ENCODE measurements at places on chromosomes 2 and 18.

GRCh38 chr2:81445176-81445575 lies 1140.6 kb upstream of the LRRTM1 start:
- DNase-seq: no peak

DNA sequence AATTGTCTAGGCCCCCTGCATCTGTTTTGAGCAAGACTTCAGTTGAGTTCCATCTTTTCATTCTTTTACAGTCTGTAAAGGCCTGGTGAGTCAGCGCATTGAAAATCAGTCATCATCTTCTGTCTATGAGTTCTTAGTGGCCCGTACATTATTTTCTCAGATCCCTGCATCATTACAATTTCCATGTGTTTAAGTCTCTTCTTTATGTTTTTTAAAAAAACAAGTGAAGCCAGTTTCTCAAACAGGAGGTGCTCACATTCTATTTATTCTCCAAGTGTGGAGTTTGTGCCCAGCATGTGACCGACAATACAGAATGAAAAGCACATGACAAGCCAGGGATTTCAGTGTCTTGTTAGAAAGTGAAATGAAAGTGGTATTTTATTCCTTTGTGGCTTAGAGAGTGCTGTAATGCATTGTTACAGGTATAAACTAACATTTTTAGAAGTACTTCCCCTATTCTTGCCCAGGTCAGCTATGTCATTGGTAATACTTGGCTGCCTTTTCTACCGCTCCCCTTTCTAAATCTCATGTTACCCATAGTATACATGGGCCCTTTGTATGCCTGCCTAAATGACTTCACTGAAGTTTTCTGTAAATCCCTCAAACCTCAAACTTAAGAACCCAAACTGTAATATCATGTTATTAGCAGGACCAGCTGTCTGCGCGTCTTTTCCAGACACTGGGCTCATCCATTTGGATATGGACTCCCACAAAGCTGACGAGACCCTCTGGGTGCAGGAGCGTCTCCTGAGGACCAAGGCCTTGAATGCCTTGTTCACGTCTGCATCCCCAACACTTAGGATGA lies 67.6 kb downstream of the FEZ2 start:
- DNase-seq: no peak

- DNase-seq: no peak
Measured at GRCh38 chr2:230706966-230707365, 5.7 kb upstream of the CAB39 start.

DNA sequence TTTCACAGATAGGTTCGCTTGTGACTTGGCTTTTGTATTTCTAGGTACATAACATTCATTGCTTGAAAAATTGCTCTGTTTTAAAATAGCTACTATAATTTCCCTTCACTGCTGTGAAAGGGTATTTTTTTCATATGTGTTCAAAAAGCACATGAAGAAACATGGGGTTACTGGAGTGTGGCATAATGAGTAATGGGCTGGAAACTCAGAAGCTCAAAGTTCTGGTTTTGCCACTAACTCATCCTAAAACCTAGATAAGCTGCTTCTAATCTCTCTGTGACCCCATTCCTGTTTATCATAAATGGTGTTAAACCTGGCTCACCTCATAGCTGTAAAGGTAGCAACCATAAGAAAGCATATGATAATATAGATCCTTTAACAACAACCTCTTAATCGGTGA lies 319.3 kb downstream of the PTPRM start:
- DNase-seq: no peak

GRCh38 chr2:10135296-10136089 lies 13.0 kb downstream of the RRM2 start:
- no peak for DNase-seq

DNA sequence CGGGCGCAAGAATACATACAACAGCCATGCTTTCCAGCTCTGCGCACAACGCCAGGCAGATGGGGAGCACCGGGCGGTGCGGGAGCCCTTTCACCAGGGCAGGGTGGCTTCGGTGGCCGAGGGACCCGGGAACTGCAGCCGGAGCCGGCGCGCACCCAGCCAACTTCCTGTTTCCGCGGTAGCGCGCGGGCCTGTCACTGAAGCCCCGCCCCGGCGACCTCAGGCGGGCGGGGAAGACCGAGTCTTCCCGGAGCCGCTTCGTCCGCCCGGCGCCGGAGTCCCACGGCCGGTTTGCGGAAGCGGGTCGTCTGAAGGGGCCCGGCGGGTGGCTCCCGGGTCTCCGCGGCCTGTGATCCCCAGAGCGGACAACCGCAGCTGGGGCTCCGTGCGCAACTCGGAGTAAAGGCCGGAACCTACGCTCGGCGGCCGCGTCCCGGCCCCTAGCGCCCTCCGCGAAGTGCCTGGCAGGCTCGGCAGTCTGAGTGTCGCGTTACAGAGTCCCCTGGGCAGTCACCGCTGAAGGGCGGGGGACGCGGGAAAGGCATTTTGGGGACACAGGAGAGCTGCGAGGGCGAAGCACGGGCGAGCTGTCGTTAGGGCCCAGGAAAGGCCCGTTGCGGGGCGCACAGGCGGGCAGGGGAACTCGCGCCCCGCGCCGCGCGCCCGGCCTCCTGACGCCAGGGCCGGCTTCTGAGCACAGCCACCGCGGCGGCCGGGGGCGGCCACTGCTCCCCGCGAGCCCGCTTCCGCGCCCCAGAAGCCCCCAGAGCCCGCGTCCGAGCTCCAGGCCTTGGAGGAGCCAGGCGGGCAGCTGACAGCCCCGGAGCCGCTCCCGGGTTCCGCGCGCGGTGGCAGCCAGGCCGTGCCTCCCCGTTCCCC lies at the start of gene MPPE1:
Gene MPPE1, minus strand, starts transcription at position 136 of the 879 bp plus-strand sequence. CDS start 11,053 bp downstream, outside the sequence.
- DNase-seq: peak; percentile 71

GRCh38 chr18:66124394-66124793 lies 373.6 kb downstream of the CDH7 start:
- DNase-seq: no peak

DNA sequence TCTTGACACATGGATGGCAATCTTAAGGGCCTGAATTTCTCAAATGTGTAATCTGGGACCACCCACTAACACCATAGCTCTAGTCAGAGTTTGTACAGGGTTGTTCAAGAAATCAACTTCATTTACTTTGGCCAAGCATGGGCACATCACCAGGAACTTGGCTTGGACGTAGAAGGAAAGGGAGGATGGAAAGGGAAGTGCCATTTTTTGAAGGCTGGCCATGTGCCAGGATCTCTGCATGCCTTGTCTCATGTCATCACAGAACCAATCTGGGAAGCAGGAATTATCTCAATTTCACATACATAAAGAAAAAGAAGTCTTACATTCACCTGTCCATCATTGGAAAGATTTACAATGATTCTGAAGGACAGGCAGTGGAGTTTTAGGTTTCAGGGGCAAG lies 128.1 kb downstream of the ANTXR1 start:
- no peak for DNase-seq

DNA sequence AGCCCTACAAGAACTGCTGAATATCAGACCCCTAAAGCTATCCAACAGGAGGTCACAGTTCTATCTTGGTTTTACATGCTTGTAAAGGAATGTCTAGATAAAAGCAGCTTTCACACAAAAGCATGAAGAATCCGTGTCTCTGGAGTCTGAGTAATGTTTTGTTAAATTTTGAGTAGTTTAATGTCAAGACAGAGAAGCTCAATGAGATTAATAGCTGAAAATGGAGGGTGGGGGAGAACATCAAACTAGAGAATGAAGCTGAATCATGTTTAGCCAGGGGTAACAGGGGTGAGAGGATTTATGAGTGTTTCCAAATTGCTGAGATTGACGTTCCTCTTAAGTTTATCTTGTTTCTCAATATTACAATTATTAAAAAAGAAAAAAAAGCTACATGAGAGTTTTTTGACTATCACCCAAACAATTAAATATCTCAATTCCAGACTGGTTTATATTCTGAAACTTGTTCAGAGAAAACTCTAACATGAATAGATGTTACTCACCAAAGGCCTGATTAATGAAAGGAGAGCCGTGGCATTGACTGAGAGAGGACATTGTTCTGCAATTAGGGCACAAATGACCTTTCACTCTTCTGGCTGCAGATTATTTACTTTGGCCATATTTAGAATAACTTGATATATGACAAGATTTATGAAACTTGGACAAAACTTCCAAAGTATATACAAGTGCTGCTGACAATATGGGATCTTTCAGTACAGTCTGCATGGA lies 266.4 kb upstream of the ETAA1 start:
- no peak for DNase-seq

DNA sequence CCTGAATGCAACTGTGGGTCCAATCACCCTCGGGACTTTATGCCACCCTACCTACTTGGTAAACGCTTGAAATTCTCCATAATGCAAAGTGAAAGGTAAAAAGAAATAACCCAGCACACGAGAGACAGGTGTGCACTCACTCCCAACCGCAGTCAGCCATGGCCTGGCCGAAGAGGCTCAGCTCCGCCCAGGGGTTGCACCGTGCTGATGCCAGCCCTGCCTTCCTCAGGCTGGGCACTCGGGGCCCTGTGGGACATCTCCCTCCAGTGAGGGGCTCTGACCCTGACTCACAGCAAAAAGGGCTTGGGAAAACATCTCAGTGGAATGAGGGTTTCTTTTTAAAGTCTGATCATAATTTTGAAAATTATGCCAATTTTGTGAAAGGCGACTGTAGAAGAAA lies 13.3 kb downstream of the SLC66A2 start:
- DNase-seq: no peak

DNA sequence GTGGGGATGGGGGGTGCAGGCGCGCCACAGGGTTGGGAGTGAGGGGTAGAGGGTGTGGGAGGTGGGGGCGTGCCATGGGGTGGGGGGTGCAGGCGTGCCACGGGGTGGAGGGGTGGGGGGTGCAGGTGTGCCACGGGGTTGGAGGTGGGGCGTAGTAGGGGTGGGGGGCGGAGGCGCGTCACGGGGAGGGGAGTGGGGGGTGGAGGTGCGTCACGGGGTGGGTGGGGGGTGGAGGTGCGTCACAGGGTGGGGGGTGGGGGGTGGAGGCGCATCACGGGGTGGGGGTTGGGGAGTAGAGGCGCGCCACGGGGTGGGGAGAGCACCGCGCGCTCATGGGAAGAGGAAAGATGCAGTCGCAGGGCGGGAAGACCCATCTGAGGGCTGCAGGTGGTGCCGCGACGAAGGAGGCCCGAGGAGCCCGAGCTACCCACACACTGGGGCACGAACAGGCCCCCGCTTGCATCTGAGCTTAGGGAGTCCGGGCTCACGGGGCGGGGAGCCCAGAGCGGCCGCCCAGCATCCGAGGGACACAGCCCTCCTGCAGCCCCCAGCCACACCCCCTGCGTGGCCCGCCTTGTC lies 37.5 kb downstream of the SNED1 start:
- DNase-seq: no peak

DNA sequence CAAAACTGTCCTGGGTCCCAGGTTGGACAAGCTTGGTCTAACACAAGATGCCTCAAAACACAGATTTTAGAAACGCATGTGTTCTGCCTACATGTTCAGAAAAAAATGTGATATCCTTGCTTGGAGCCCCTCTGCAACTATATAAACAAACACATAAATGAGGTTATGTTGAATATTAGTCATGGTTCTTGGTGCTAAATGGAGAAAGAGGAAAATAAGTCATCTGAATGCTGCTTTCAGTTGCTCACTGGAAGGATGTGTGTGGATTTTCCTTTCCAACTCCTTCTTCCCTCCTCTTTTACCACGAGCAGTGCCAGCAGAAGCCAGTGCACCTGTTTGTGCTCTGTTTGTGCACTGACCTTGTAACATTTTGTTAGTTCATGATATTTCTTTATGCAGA lies 85.3 kb downstream of the PIEZO2 start:
- DNase-seq: no peak

- no peak for DNase-seq
Measured at GRCh38 chr18:50721006-50721405, 98.8 kb downstream of the MRO start.

- DNase-seq: no peak
Measured at GRCh38 chr2:240425697-240426096, 9.8 kb upstream of the GPC1 start.

GRCh38 chr2:15128846-15129245 lies 432.3 kb downstream of the NBAS start:
- DNase-seq: no peak

- no peak for DNase-seq
Measured at GRCh38 chr2:195408196-195408595, 248.8 kb upstream of the SLC39A10 start.

- no peak for DNase-seq
Measured at GRCh38 chr18:9516437-9517064, 41.2 kb downstream of the RALBP1 start.

DNA sequence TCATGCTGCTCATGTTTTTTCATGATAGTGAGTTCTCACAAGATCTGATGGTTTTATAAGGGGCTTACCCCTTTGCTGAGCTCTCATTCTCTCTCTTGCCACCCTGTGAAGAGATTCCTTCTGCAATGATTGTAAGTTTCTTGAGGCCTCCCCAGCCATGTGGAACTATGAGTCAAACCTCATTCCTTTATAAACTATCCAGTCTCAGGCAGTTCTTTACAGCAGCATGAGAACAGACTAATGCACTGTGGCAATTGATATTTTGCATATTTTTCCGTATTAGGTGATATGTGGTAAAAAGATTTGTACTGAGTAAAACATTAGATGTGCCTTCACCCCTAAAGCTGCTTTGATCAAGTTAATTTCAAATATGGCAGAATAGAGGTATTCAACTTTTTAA lies 48.8 kb downstream of the RAB27B start:
- no peak for DNase-seq

- DNase-seq: no peak
Measured at GRCh38 chr2:239466061-239466754, 65.4 kb upstream of the HDAC4 start.

GRCh38 chr18:2966560-2966959 lies 46.4 kb downstream of the LPIN2 start:
- DNase-seq: no peak

DNA sequence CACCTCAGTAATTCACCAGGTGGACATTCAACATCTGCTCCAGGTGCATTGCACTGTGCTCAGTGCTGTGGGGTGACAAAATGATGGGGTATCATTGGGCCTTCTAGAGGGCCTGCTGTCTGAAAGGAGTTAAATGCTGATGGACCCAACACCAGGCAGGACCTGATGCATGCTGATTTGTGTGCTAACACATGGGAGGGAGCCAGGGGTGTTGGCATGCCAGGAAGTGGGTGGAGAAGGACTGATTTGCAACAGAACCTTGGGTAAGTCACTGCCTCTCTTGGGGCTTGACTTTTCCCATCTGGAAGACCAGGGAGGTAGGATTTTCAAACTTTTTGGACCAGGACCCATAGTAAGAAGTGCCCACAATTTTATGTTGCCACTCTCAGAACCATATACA lies 57.9 kb upstream of the CXCR4 start:
- no peak for DNase-seq

GRCh38 chr18:6207116-6207515 lies 207.6 kb downstream of the L3MBTL4 start:
- no peak for DNase-seq

DNA sequence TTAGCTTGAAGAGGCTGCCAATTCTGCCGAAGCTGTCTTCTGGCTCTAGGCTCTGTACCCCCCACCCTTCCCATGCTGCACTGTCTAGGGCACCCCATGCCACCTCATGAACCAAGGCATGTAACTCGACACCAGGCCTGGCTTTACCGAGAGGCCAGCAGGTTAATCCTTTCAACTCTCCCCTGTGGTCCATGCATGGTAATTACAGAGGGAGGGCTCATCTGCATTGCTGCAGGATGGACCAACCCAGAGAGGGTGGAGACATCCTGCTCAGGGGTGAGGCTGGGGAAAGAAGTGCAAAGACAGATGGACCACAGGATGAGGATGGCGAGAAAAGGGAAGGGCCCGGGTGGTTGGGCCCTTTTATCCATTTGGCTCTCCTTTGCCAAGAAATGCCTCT lies 65.8 kb downstream of the KCTD1 start:
- DNase-seq: peak; percentile 80

- no peak for DNase-seq
Measured at GRCh38 chr2:111909079-111909478, 10.7 kb downstream of the MERTK start.
